ENCODE measurements at places on chromosomes 3 and 15.

GRCh38 chr15:89623165-89623564, 32.1 kb downstream of the KIF7 start:
- no peak overlapping the region for H3K4me3 ChIP-seq
- no peaks in the 10 kb centered on the region for H3K4me1 ChIP-seq
- no peak for DNase-seq
- no peak overlapping the region for H3K27ac ChIP-seq
- peaks cover 6% of the 10 kb centered on the region for H3K36me3 ChIP-seq

- DNase-seq = no peak
- no peaks in the 10 kb centered on the region for H3K27me3 ChIP-seq
- H3K27ac ChIP-seq = no peak overlapping the region
- H3K4me3 ChIP-seq = no peak overlapping the region
Measured at GRCh38 chr3:171972871-171973348, 66.5 kb upstream of the FNDC3B start.

DNA sequence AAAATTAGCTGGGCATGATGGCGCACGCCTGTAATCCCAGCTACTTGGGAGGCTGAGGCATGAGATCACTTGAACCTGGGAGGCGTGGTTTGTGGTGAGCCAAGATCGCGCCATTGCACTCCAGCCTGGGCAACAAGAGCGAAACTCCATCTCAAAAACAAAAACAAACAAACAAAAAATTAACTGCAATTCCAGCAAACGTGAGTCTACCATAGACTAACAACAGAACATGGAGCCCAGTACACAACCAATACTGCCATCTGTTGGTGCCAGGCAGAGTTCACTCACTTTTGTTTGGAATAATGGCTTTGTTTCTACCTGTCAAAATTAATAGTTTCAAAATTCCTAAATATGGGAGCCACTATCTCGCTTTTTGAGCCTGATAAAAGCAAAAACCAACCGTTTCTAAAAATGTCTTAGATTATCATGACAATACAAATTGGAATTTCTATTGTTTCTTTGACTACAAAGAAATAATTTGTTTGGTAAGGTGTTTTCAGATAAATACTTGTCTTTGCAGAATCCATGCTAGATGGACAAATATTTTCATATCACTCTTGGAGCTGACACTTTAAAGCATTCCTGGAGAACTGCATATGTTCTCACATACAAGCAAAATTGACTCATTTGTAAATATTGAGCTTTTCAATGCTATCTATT, 45.0 kb downstream of the GPR176 start:
- DNase-seq = no peak
- no peaks in the 10 kb centered on the region for H3K4me1 ChIP-seq
- H3K27ac ChIP-seq = no peak overlapping the region
- no peak overlapping the region for H3K4me3 ChIP-seq
- H3K27me3 ChIP-seq = no peaks in the 10 kb centered on the region
- no peaks in the 10 kb centered on the region for H3K36me3 ChIP-seq

GRCh38 chr3:39128951-39129350, 21.5 kb downstream of the TTC21A start:
- no peaks in the 10 kb centered on the region for H3K27me3 ChIP-seq
- peaks cover 44% of the 10 kb centered on the region for H3K4me1 ChIP-seq
- no peak for DNase-seq
- H3K36me3 ChIP-seq = no peaks in the 10 kb centered on the region
- H3K27ac ChIP-seq = no peak overlapping the region

DNA sequence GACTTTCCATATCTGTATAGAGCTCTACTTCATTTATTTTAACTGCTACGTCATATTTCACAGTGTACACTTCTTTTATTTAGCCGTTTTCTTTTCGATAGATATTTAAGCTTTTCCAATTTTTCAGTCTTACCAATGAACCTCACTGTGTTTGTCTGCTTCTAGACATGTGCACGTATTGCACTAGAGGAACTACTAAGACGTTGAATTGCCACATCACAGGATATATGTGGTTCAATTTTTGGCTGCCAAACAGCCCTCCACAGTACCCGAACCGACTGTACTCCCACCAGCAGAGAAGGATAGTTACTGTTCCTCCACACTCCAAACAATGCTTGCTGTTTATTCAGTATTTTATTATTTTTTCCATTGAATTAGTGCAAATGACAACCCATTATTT, 2.0 kb downstream of the NR1I2 start:
- H3K27ac ChIP-seq = no peak overlapping the region
- H3K4me3 ChIP-seq = no peak overlapping the region
- H3K27me3 ChIP-seq = no peaks in the 10 kb centered on the region
- H3K4me1 ChIP-seq = no peaks in the 10 kb centered on the region

DNA sequence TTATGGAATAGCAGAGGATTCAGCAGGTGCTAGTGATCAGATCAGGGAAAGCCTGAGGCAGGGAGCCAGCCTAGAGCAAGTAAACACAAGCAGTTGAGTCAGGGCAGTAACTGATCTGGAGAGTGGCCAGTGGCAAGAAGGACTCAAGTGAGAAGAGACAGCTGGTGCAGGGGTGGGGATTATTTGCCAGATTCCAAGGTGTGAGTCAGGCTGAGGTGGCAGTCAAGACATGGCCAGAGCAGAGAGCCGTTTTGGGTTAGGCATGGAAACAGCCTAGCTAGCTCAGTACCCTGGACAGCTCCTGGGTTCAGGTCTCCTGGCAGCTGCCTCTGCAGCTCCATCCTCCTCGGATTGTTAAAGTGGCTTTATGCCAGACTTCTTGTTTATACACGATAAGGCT, 281.9 kb upstream of the ONECUT1 start:
- H3K4me3 ChIP-seq = no peak overlapping the region
- no peak overlapping the region for H3K27ac ChIP-seq
- H3K4me1 ChIP-seq = no peaks in the 10 kb centered on the region
- no peaks in the 10 kb centered on the region for H3K27me3 ChIP-seq

GRCh38 chr3:125104639-125105038, 48.8 kb upstream of the HEG1 start:
- no peaks in the 10 kb centered on the region for H3K36me3 ChIP-seq
- no peak overlapping the region for H3K27ac ChIP-seq
- H3K27me3 ChIP-seq = no peaks in the 10 kb centered on the region
- no peak overlapping the region for H3K4me3 ChIP-seq

GRCh38 chr15:75091814-75092213, 68.4 kb downstream of the PPCDC start:
- H3K27me3 ChIP-seq = no peaks in the 10 kb centered on the region
- no peak overlapping the region for H3K4me3 ChIP-seq
- H3K36me3 ChIP-seq = no peaks in the 10 kb centered on the region
- H3K4me1 ChIP-seq = peaks cover 5% of the 10 kb centered on the region
- no peak for DNase-seq

DNA sequence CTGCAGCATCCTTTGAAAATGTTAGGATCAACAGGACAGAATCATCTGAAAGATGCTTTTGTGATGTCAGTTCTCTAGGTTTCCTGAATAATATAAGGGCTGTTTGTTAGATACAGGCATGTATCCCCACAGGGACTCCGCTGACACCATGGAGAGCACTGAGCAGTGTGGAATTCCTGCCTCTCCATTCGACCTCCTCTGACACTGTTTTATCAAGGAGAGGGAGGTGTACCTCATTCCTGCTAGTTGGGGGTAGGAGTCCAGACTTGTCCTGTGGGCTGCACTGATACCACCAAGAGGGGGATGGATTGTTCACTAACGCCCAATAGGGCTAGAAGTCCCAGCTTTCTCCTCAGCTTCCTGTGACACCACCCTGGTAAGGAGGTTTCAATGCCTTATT, 46.6 kb downstream of the LARS2 start:
- H3K27ac ChIP-seq = no peak overlapping the region
- H3K4me3 ChIP-seq = no peak overlapping the region
- H3K4me1 ChIP-seq = no peaks in the 10 kb centered on the region

- H3K4me1 ChIP-seq = peaks cover 7% of the 10 kb centered on the region
- H3K4me3 ChIP-seq = no peak overlapping the region
- H3K36me3 ChIP-seq = no peaks in the 10 kb centered on the region
- no peak for DNase-seq
- no peaks in the 10 kb centered on the region for H3K27me3 ChIP-seq
- no peak overlapping the region for H3K27ac ChIP-seq
Measured at GRCh38 chr15:75065851-75066509, 42.6 kb downstream of the PPCDC start.

- H3K36me3 ChIP-seq = peaks cover 2% of the 10 kb centered on the region
- H3K4me3 ChIP-seq = peak within 1 kb of the TSS; percentile 73
Measured at GRCh38 chr3:48989796-48990635, at the start of gene P4HTM. Gene P4HTM (plus strand): TSS chr3:48990241. CDS start chr3:48990257, 16 bp downstream.

GRCh38 chr3:4474683-4475490, 7.8 kb upstream of the SUMF1 start:
- peak; percentile 78 for DNase-seq
- no peaks in the 10 kb centered on the region for H3K27me3 ChIP-seq
- H3K27ac ChIP-seq = peak overlapping the region; percentile 70
- no peaks in the 10 kb centered on the region for H3K36me3 ChIP-seq
- H3K4me1 ChIP-seq = no peaks in the 10 kb centered on the region

DNA sequence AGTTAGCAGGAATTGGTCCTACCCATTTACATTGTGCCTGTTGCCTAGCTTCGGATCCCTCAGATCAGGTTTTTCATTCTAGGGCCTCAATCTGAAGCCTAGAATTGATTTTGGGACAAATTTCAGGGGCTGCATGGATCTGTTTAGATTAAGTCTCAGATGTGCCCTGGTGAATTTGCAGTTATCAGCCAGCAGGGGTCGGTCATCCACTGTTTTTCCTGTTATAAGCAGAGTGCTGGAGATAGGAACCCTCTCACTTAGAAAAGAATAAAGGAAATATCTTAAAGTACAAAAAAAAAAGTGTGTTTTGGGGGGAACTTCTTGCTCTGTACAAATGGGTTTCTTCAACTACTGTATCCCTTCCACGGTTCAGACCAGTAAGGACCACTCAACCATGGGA, 212.5 kb downstream of the BCHE start:
- H3K36me3 ChIP-seq = no peaks in the 10 kb centered on the region
- no peaks in the 10 kb centered on the region for H3K4me1 ChIP-seq
- H3K4me3 ChIP-seq = no peak overlapping the region
- no peaks in the 10 kb centered on the region for H3K27me3 ChIP-seq
- H3K27ac ChIP-seq = no peak overlapping the region

GRCh38 chr15:74426404-74427281, 7.1 kb downstream of the SEMA7A start:
- H3K4me1 ChIP-seq = peaks cover 9% of the 10 kb centered on the region
- DNase-seq = no peak
- H3K27me3 ChIP-seq = peaks cover 3% of the 10 kb centered on the region
- H3K27ac ChIP-seq = no peak overlapping the region
- H3K36me3 ChIP-seq = no peaks in the 10 kb centered on the region
- H3K4me3 ChIP-seq = no peak overlapping the region

DNA sequence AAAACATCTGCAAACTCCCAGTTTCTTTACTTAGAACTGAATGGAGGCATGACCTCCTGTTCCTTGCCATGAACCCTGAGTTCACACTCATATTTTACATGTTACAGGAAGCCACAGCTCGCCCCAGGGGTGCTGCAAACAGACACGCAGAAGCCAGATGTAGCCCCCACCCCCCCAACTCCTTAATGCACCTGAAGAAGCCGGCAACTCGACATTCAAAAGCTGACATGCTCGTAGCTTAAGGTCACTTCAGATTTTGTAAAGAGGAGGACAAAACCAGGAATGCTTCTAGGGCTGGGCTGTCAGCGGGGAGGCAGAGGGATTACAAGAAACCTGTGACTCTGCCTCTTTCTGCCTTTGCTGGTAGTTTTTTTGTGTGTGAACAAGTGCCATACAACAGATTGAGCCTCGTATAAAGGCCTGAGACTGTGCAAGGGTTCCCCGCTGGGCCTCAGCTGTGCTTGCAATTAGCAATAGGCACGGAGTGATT, 42.0 kb upstream of the FEZF2 start:
- H3K4me3 ChIP-seq = no peak overlapping the region
- no peaks in the 10 kb centered on the region for H3K36me3 ChIP-seq
- H3K27me3 ChIP-seq = no peaks in the 10 kb centered on the region
- DNase-seq = no peak
- H3K4me1 ChIP-seq = no peaks in the 10 kb centered on the region

GRCh38 chr3:149167898-149168297, 38.5 kb downstream of the HPS3 start:
- H3K27ac ChIP-seq = no peak overlapping the region
- H3K4me1 ChIP-seq = no peaks in the 10 kb centered on the region
- no peak for DNase-seq
- H3K4me3 ChIP-seq = no peak overlapping the region
- no peaks in the 10 kb centered on the region for H3K27me3 ChIP-seq

DNA sequence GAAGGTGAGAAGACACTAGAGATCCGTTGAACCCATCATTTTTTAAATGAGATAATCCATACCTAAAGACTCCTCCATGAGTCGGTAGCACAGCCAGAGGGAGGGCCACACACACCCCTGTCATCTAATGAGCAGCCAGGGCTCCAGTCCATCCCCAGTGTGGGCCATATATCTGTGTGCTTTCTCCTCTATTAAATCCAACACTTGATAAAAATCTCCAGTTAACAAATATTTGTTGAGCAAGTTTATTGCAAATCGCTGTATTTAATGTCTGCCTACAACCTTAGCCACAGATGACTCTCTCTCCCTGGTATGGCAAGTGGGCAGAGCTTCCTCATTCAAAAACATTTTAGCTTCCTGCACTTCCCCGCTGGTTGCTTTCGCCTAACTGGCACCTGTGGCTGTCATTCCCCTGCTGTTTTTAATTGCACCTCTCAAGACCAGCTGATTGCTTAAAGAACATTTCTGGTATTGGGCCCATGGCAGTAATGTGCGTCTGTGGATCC, 82.8 kb downstream of the SMAD3 start:
- H3K27ac ChIP-seq = peak overlapping the region; percentile 77
- no peaks in the 10 kb centered on the region for H3K27me3 ChIP-seq
- no peak for DNase-seq
- no peaks in the 10 kb centered on the region for H3K36me3 ChIP-seq
- peaks cover 60% of the 10 kb centered on the region for H3K4me1 ChIP-seq
- H3K4me3 ChIP-seq = no peak overlapping the region

DNA sequence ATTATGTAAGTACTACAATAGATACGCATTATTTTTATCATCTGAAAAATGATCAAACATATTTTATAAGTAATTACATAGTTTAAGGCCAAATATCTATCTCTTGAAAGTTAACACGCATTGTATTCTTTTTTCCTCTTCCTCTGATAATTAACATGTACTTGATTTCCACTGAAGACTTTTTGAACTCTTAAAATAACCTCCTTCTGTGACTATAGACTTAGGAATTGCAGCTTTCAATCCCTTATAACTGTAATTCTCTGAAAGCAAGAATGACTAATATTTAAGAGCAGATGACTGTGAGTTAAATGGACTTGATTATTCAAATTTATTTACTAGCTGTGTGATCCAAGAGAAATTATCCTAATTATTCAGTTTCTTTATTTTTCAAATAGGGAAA, 730.6 kb upstream of the NECTIN3 start:
- H3K4me1 ChIP-seq = no peaks in the 10 kb centered on the region
- no peak overlapping the region for H3K4me3 ChIP-seq

- H3K27ac ChIP-seq = peak overlapping the region; percentile 100
- no peaks in the 10 kb centered on the region for H3K27me3 ChIP-seq
- peaks cover 39% of the 10 kb centered on the region for H3K36me3 ChIP-seq
- H3K4me3 ChIP-seq = peak overlapping the region; percentile 60
- peaks cover 49% of the 10 kb centered on the region for H3K4me1 ChIP-seq
- DNase-seq = peak; percentile 100
Measured at GRCh38 chr3:48465531-48466378, 19.2 kb downstream of the ATRIP start.
